ENCODE measurements at places on chromosomes 11 and 22.

DNA sequence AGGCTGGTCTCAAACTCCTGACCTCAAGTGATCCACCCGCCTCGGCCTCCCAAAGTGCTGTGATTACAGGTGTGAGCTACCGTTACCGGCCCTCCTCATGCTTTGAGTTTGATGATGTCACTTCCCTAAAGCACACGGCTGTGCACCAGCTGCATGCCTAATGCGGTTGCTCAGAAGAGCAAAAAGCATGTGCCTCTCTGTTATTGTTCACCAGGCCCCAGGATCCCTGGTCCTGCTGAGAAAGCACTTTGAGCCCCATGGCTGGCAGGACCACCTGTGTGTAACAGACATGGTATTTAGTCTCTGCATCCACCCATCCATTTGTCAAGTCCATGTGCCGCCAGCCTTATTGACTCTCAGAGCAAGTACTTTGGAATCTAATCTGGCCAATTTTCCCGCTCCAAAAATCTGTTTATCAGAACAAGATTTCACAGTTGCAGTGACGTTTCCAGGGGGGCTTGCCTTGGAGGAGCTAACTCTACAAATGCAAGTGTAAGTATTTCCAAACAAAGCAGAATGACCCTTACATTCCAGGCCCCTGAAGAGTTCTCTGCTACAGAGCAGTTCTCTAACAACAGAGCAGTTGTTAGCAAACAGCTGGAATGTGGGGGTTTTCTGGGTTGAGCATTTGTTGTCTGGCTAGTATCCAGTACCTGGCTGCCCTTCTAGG lies 89.4 kb downstream of the LDLRAD3 start:
- peak; percentile 43 for DNase-seq

- DNase-seq, result peak; percentile 94
Observed at GRCh38 chr11:44726283-44727113, at the start of gene TSPAN18. TSS of gene TSPAN18 (plus strand) at chr11:44726962. CDS start at chr11:44906417, 179,455 bp downstream.

- no peak for DNase-seq
Observed at GRCh38 chr22:26573026-26573662, 16.8 kb downstream of the TPST2 start.

GRCh38 chr11:117826190-117826570 lies 1.6 kb upstream of the FXYD2 start:
- DNase-seq, result no peak

All from ELF-1 (cell line).